ENCODE measurements at places on chromosomes 13 and 19.

DNA sequence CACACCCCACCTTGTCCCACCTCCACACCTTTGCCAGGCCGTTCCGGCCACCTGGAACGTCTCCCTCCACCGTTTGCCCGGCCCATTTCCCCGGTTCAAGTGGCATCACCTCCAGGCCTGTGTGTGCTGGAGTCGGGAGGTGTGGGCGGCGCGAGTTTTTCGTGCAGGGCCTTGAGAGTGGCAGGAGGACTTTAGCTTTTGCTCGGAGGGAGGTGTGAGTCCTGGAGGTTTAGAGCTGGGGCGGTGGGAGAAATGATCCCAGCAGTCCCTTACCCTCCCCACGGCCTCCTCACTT is 4.3 kb upstream of the PALM start:
- no peak for DNase-seq

- DNase-seq = no peak
These were observed 119.1 kb downstream of the DLEU7 start for GRCh38 chr13:50724438-50724837.

GRCh38 chr13:77599351-77599750 is 63.8 kb downstream of the SCEL start:
- no peak for DNase-seq

DNA sequence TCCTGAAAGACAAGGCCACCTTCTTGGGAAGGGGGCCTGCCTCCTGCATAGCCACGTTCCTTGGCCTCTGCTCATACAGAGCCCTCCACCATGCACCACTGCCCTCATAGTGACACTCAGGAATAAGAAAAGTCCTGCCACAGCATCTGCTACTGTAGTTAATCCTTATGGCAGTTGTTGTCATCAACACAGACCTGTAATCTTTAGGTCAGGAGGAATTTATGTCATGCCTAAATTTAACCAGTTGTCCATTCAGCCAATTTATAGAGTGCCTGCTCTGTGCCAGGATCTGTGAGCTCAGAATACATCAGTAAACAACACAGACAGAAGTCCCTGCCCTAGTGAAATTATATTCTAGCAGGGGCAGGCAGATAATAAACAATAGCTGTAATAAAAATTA is 44.4 kb downstream of the FAM124A start:
- no peak for DNase-seq

GRCh38 chr13:37539976-37540605 is 58.5 kb downstream of the POSTN start:
- DNase-seq = no peak

- no peak for DNase-seq
These were observed 21.5 kb downstream of the OLFM4 start for GRCh38 chr13:53050151-53050550.

All from dorsolateral prefrontal cortex (tissue), 122 donors.